ENCODE measurements at places on chromosomes 2 and 18.

GRCh38 chr18:78727057-78727739 is 252.4 kb upstream of the SALL3 start:
- no peak for DNase-seq

DNA sequence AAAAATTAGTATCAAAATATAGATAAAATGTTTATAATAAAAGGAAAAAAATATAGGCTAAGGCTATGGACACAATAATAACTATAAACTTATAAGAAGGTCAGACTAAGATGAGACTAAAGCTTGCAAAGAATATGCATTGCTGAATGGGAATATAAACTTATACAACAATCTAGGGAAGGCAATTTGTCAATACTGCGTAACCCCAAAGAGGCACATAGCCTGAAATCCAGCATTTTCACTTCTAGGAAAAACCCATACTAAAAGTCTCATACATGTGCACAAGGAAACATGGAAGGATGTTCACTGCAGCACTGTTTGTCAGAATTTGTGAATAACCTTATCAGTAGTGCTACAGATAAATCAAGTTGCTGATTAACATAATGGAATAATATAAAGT is 45.5 kb downstream of the FANCL start:
- DNase-seq, result no peak

DNA sequence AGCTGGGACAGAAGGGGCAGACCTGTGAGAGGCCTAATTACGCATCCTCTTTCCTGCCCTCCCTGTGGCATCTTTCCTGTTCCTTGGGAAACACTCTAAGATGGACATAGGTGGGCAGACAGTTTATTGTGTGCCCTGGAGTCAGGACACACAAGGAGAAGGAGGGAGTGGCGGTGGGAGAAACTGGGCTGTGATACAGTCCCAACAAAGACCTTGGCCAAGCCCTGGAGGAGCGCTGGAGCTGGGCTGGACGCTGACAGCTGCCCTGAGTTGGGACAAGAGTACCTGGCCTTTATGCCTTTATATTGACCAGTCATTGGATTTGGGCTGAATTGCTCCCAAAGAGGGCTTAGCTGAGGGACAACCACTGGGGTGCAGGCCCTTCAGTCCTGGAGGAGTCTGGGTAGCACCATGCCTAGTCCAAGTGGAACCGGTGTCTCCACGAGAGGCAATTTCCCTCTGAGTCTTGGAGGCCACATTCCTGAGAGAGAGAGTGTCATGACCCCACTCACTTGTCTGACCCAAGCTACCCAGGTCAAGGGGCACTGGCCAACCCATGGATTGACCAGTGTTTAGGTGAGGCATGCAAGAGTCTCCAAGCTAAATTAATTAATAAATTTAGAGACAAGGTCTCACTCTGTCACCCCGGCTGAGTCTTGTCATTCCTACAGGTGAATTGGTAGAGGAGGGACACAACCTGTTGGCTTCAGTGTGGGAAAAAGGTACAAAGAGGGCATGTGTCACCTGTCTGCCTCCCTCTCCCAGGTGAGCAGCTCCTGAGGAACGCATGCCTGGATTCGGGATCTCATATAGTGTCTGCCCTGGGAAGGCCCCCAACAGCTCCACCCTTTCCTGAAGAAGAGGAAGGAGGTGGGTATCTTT is 107.1 kb upstream of the ST3GAL5 start:
- no peak for DNase-seq

GRCh38 chr18:39571511-39571910 is 2005.9 kb upstream of the CELF4 start:
- no peak for DNase-seq

DNA sequence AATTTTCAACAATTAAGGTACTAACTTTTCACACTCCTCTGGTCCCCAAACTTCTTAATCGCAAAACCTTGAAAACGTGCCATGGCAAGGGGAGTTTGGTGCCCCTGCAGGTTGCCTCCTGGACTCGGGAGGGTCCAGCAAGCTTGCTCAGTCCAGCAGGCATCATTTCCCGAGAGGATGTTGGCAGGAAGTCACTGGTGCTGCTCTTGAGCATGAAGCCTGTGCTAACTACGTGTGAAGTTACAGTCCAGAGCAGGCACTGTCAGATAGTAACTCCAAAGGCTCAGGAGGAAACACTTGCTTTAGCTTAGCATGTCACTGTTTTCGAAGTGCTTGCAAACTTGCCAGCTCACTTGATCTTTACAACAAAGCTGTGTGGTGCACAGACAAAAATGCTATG is 215.4 kb downstream of the MYCN start:
- DNase-seq, result no peak

GRCh38 chr2:6700335-6700734 is 165.4 kb downstream of the CMPK2 start:
- DNase-seq, result no peak

GRCh38 chr2:236503100-236503499 is 66.5 kb upstream of the ACKR3 start:
- no peak for DNase-seq

- no peak for DNase-seq
Measured at GRCh38 chr2:133732982-133733900, 165.0 kb upstream of the NCKAP5 start.

DNA sequence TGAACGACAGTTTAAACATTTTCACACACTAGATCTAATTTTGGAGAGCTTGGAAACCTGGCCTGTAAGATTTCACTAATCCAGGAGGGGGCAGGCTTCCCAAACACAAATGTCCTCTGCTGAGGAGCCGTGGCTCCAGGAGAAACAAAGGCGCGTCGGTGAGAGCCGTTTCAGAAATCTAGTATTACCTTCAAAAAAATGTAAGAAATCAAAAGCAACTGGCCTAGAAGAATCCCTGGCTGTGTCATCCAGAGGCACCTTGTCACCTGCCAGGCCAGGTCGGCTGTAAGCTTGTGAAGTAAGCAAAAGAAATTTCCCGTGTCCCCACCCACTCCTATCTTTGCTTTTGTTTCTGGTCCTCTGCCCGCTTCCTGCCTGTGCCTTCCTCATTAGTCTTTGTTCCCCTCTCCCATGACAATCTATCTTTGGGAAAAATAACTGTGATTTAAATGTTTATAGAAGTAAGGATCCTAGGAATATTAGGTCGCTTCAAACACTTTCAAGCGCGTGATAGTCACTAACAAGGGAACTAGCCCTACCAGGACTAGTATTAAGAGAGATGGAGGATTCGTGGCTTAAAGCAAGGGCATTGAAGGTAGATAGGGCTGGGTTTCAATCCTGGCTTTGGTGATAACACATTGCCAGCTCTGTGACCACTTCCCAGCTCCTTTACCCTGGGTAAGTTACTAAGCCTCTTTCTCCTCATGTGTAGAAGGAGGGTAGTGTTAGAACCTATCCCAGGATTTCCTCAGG is 99.5 kb upstream of the STK39 start:
- peak; percentile 70 for DNase-seq
